ENCODE measurements at places on chromosomes 16 and 17.

GRCh38 chr16:29719063-29719462 lies 26.7 kb downstream of the C16orf54 start:
- DNase-seq, result no peak

- no peak for DNase-seq
Measured at GRCh38 chr16:85445064-85445778, 167.9 kb upstream of the GSE1 start.

DNA sequence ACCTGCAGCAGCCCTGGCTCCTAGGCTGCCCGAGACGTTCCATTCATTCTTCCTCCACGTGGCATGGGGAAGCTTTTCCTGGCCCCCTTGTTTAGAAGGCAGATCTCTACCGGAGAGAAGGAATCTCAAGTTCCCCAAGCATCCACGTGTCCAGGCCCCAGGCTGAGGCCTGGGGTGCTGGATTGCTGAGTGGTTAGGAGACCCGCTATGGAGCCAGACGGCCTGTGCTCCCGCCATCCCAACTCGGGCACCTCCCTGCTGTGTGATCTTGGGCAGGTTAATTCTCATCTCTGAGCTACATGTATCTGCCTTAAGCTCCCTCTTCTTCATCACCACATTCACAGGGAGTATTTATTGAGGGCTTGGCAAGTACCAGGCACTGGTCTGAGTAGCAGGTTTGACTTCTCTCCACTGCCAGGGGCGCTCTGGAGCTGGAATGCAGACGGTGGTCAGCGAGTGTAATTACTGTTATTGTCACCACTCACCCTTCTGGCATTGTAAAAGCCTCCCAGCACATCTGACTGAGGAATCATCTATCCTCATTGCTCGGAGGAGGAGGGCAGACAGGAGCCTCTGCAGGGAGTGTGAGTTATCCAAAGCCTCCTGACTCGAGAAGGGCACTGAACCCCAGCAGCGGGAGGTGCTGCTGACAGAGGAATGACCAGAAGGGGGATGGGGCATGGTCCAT lies 1.1 kb upstream of the ADGRG1 start:
- no peak for DNase-seq

GRCh38 chr17:11671126-11671525 lies 72.9 kb downstream of the DNAH9 start:
- DNase-seq, result no peak

GRCh38 chr16:72961115-72961832 lies 86.7 kb downstream of the ZFHX3 start:
- no peak for DNase-seq

DNA sequence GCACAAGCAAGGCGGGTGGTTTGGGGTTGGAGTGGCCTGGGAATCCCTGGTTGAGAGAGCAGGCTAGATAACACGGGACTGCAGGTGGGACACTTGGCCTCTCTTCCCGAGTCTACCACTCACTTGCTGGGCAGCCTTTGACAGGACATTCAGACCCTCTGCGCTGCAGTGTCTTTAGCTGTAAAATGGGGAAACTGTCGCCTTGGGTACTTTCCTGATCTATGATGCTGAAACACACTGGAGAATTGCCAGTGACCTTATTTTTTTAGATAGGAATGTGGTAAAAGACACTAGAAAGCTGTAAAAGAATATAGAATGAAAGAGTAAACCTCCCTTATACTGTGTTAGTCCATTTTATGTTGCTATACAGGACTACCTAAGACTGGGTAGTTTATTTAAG lies 30.5 kb downstream of the KSR1 start:
- DNase-seq, result no peak

GRCh38 chr16:57233944-57234706 lies 10.9 kb upstream of the ARL2BP start:
- no peak for DNase-seq

GRCh38 chr17:44005527-44006271 lies 1.3 kb downstream of the NAGS start:
- DNase-seq, result no peak

DNA sequence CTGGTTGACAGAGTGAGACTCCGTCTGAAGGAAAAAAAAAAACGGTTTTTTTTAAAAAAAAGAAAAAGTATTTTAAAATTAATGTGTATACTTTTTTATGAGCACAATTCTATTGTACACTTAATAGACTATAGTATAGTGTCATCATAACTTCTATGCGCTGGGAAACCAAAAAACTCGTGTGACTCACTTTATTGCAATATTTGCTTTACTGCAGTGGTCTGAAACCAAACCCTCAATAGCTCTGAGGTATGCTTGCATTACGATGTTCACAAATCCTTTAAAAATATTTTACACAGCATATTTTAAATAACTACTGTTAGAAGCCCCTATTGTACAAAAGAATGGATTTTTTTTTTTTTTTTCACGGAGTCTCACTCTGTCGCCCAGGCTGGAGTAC lies 12.4 kb upstream of the MAP2K6 start:
- DNase-seq, result no peak

DNA sequence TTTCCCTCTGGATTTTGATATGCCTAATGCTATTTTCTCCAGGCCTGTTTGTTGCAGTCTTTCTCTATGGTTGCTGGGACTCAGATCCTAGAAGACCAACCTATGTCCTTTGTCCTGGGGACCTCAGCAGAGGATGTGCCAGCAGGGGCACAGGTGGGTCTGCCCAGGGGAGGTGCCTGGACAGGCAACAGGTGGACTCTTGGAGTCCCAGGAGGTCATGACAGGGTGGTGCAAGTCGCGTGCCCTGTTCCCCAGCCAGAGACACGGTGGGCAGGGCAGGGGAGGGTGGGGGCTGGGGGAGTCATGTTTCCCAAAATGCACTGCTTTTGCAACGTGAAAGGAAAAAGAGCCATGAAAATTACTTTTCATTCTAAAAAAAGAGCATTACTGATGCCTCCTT lies 26.3 kb upstream of the PLLP start:
- DNase-seq, result no peak

- DNase-seq, result peak; percentile 67
Measured at GRCh38 chr17:4566785-4567184, 6.4 kb upstream of the GGT6 start.

- DNase-seq, result no peak
Measured at GRCh38 chr17:78041386-78042179, 83.1 kb downstream of the TNRC6C start.
